NB4 (cell line): ENCODE measurements at places on chromosomes 6 and 20.

- no peak for DNase-seq
These were observed 23.7 kb downstream of the SNRPB start for GRCh38 chr20:2446845-2447244.

DNA sequence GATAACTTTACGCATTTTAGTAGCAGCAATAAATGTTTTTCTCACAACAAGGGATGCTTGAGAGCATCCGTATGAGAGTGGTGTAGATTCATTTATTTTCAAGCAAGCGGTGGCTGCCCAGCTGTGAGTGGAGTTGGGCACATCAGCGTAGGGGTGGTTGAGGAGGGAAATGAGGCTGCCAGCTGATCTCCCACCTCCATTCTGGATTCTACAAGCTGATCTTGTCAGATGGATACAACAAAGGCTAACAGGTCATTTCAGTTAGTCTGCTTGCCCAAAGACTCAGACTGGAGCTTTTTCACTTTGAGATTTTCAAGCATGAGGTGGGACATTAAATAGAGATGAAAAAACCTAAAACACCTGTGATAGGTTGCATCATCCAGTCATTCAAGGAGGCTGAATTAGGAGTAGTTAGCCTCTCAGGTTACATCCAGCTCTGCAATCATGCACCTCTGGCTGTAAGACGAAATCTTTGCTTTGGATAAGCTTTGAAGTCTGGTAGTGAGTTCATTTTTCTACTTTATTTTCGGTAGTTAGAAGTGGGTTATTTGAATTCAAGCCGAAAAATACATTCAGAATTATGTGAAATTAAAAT is 1.9 kb upstream of the BACH2 start:
- no peak for DNase-seq

DNA sequence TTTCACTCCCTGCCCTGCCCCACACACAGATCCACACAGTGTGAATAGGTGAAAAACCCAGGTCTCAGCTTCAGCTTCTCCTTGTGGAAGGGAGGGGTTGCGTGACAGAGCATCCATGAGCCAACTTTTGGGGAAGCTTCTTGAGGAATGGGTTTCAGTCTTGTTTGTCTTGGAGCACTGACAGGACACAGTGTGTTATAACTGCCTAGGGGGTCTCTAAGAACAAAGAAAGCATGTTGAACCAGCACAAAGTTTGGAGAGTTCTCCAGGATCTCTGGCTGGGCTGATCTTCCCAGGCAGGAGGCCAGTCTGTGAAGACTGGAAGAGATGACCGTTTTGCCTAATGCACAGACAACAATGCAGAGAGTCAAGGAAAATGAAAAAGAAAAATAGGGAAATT is 164.5 kb downstream of the COL12A1 start:
- DNase-seq: no peak

DNA sequence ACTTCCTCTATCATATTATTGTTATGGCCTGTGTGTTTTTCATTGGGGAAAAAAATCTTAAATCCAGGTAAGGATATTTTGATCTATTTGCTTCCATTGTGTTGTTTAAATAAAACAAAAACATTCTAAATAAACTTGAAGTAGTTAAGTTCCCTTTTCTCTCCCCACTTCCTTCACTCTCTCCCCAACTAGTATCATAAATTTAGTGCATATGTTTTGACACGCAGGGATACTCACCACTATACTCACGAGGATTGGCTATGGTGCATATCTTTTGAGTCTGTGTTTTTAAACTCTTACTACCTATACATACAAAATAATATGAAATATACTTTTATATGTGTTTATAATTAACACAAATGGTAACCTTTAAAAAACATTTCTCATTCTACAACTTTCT is 5.2 kb downstream of the TTLL9 start:
- peak; percentile 33 for DNase-seq

DNA sequence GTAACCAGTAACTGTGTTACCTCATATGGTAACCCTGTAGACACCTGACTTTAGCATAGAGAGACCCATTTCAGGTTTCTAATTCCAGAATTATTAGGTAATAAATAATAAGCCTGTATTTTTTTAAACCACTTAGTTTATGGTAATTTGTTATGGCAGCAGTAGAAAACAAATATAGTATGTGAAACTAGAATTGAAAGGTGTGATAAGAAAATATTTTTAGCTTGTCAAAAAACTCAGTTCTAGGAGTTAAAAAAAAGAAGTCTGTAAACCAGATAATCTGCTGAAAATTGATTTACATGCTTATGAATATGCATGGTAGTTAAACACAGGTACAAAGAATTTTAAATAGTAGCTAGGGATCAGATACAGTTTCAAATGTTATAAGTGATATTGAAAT is 695.0 kb upstream of the GJE1 start:
- DNase-seq: no peak

GRCh38 chr6:27295301-27296079 is 16.6 kb downstream of the POM121L2 start:
- peak; percentile 68 for DNase-seq

GRCh38 chr6:6390849-6391602 is 70.6 kb upstream of the F13A1 start:
- DNase-seq: peak; percentile 37

DNA sequence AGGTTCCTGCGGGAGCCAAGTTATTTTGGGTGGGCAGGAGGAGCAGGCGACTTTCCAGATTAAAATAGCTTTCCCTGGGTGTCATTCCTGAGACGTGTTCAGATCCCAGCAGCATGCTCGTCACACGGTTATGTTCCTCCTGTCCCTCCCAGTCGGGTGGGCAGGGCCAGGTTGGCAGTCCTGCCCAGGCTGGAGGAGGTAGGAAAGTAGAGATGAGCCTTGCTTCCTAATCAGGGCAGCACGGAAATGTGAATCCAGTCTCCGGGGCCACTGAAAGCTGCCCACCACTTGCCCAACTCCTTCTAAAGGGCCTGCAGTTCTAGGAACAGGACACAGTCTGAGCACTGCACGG is 137.0 kb downstream of the MRPL14 start:
- no peak for DNase-seq

GRCh38 chr6:2938632-2939083 is 32.7 kb downstream of the SERPINB6 start:
- DNase-seq: no peak

GRCh38 chr20:50844430-50845100 is 49.7 kb downstream of the BCAS4 start:
- peak; percentile 42 for DNase-seq

DNA sequence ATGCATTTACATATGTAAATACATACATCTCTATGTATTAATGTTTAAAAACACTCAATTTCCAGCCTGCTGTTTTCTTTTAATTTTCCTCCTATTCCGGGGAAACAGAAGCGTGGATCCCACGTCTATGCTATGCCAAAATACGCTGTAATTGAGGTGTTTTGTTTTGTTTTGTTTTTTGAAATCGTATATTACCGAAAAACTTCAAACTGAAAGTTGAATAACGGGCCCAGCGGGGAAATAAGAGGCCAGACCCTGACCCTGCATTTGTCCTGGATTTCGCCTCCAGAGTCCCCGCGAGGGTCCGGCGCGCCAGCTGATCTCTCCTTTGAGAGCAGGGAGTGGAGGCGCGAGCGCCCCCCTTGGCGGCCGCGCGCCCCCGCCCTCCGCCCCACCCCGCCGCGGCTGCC is 355 bp upstream of the BMP2 start:
- no peak for DNase-seq

- no peak for DNase-seq
These were observed 458.7 kb upstream of the HSF2 start for GRCh38 chr6:121940728-121941127.

DNA sequence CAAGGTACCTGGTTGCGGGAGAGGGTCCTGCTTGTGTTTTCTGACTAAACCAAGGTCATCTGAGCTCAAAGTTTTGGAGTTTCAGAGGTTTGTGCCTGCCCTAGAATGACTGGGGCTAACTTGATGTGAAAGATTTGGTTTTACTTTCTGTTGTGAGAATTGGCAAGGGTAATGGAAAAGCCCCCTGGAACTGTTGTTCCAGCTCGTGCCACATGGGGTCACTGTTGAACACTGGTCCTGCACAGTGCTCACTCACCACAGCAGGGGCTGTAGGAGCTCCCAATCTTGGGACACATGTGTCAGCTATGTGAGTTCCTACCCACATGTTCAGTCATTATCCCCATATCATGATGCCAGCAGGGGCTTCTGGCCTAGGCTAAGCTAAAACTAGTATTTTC is 6.5 kb downstream of the TGM6 start:
- DNase-seq: peak; percentile 70

- DNase-seq: no peak
These were observed 122.4 kb downstream of the TCP11 start for GRCh38 chr6:35018746-35019145.

DNA sequence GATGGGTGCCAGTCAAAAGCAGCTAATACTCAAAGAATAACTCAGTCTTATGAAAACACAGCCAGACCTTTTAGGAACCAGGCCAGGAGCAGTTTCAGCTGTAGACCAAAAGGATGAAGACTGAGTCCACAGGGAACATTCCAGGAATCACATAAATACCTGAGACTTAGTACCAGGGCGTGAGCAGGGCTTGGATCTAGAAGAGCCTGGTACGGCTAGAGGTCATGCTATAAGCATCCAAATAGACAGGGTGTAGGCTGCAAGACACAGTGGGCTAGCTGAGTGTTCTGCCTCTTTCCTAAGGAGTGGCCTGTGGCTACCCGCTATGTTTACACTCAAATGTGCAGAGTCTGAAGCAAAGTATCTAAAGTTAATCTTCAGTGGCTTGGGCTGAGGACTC is 29.5 kb upstream of the LRRC1 start:
- DNase-seq: no peak

DNA sequence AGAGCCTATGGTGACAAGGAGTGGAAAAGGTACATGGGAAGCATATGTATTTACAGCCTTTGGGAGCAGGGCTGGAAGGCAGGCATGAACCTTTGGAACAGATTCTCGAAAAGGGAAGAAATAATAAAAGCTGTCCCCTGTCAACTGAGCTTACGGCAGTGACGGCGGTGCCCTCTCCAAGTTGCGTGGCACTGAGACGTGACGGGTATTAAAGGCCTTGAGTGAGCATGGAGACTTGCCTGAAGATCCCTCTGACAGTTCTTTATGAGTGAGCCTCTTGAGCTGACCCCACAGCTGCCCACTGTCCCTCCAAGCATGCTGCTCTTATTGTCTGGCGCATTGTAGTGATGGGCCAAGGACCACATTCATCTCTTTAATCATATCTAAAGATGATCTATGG is 388.5 kb downstream of the ZFAND3 start:
- no peak for DNase-seq

- DNase-seq: no peak
These were observed 193.2 kb upstream of the VGLL2 start for GRCh38 chr6:117072134-117072533.

DNA sequence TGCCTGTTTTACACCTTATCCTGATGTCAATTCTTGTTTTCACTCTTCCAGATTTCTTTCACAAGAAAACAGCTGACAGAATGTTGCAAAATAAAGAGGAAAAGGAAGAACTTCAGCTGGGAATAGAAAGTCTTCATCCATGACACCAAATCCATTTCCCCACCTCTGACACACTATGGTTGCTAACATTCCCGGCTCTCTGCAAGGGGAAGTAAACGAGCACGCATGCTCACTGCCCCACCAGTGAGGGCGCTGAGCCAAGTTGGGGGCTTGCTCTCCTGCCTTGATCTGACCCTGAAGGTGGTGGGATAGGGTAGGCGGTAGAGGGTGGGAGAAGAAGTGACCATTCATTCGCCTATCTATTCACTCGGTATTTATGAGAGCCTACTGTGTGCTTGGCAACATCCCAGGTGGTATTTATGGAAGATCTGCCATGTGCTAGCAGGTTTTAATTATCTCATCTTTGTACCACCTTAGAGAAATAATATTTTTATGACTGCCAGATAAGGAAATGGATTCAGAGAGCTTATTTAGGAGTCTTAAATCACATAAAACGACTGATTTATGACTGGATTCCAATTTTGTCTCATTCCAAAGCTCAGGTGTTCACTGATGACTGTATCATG is 206.2 kb downstream of the FOXC1 start:
- no peak for DNase-seq

GRCh38 chr6:127069659-127070279 is 48.7 kb upstream of the RSPO3 start:
- peak; percentile 36 for DNase-seq

- no peak for DNase-seq
These were observed 330.3 kb upstream of the PRDM1 start for GRCh38 chr6:105755885-105756284.

GRCh38 chr6:34746104-34746846 is 11.0 kb upstream of the SNRPC start:
- DNase-seq: no peak

DNA sequence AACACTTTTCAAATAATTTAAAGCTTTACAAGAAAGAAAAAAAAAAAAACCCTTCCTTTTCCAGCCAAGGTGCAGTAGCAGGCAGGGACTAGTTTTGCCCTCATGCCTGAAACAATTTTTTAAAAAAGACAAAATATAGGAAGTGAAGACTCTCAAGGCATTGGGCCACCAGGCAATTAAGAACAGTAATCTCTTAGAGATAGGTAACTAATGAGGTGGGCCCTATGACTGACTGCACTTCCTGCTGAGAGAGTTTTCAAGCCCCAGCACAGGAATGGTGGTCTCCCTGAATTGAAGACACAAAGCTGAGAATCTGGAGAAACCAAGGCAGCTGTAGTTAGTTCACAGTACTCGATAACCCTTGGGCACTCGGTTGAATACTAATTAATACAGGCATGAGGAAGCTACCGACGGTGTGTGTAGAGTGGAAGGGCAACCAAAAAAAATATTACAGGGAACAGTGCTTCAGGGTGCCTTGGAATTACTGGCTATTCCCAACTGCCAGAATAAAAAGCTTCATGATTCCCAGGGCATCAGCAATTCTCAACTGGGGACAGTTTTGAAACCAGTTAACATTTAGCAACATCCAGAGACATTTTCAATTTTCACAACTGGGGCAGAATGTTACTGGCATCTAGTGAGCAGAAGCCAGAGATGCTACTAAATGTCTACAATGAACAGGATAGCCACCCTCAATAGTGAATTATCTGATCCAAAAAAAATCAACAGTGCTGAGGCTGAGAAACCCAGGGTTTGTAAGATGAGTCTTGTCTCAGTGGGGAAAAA is 36.0 kb upstream of the PLN start:
- no peak for DNase-seq

DNA sequence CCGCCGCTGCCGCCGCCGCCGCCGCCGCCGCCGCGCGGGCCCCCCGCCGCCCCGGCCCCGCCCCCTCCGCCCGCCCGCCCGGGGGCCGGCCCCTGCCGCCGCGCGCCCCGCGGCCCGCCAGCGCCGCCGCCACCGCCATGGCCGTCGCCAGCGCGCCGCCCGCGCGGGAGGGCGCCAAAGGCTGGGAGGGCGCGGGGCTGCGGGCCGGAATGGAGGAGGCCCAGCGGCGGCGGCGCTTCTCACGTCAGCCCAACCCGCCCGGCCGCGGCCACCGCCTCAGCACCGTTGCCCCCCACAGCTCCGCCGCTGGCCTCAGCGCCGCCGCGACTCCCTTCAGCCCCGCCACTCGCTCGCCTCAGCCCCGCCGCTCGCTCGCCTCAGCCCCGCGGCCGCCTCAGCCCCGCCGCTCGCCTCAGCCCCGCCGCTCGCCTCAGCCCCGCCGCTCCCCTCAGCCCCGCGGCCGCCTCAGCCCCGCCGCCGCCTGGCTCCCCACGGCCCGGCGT is 258 bp downstream of the PHF10 start:
- DNase-seq: peak; percentile 66

GRCh38 chr6:1202201-1202600 is 109.7 kb upstream of the FOXQ1 start:
- no peak for DNase-seq

- DNase-seq: peak; percentile 58
These were observed 501.4 kb downstream of the BCKDHB start for GRCh38 chr6:80607811-80608391.

- DNase-seq: peak; percentile 72
These were observed 17.4 kb upstream of the GTSF1L start for GRCh38 chr20:43744151-43744611.

GRCh38 chr6:143828572-143828971 is 14.6 kb upstream of the LTV1 start:
- DNase-seq: no peak

- DNase-seq: peak; percentile 83
These were observed 15.1 kb upstream of the EDN1 start for GRCh38 chr6:12275107-12275506.
